ENCODE measurements at places on chromosomes 4 and X.

DNA sequence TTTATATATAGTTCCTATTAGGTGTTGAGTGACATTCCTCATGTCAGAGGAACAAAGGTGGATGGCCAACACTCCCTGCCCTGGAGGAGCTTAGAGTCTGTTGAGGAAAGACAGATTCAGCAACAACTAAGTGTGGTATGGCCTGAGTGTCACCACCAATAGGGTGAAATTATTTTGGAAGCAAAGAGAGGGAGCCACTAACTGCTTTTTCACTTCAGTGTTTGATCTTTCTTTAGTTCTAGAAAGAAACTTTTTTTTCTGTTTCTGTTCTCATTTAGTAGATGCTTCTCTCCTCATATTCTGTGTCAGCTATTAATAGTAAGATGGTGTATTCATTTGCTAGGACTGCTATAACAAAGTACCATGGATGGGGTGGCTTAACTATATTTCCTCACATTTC lies 81.5 kb downstream of the ARX start:
- no peak for DNase-seq

DNA sequence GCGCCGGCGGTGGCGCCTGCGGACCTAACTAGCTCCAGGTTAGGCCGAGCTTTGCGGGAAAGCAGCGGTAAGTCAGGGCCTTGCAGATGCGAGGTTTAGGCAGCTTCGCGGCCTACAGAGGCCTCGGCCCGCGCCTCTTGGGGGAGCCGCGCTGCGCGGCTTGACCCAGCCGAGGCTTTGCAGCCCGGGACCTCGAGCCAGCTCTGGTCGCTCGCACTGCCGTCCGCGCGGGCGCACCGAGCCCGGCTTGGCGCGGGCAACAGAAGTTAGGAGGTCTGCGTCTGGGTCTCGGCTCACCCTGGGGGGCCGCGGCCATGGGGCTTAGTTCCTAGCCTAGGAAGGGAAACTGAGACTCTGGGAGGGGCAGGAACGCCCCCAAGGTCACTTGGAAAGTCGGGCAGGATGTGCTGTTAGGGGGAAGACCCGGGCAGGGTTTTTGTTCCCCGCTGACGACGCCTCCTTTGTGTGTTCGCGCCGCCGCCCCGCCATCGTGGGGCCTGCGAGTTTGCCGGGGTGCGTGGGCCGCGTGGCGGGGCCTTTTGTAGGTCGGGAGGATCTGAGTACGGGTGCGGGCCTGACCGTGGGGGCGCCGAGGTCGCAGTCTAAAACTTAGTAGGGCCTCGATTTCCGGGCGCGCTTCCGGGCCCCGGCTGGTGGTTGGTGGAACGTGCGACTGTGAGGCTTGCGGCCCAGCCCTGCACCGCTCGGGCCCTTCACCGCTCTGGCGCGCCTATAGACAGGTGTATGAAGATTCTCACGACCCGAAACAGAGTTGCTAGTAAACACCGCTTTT lies 482 bp downstream of the RNF4 start:
- peak; percentile 70 for DNase-seq

DNA sequence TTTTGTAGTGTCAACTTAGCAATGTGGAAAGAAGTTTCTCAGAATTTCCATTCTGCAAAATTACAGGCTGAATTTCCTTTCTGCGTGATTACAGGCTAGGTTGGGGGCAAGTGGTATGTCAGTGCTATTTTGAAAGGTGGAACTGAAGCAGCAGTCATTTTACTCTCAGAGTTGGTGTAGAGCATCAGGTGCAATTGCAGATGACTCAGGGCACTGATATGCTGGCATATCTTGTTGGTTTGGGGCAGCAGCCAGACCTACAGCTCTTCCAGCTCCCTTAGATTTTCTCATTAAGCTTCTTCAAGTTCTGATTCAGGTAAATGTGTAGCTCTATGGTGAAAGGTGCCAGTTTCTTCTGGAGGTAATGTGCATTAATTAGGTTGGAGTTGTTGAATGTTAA lies 930.7 kb upstream of the PCDH10 start:
- DNase-seq: no peak

DNA sequence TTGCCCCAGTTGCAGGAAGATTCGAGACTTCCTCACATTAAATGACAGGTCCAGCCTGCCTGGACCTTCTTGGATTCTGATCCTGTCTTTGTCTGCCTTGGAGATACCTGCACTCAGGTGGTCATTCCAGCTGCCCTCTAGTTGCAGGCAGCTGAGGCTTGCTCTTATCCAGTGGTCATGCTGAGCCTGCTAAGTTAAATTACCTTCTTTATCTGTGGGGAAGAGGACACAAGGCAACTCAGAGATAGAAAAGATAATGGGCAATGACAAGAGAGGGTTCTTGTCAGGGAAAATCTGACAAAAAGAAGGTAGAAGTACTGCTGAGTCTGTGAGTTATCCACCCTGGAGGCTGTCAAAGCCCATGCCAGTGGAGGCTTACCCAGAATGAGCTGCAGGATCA lies 401.4 kb downstream of the MID1IP1 start:
- DNase-seq: no peak

DNA sequence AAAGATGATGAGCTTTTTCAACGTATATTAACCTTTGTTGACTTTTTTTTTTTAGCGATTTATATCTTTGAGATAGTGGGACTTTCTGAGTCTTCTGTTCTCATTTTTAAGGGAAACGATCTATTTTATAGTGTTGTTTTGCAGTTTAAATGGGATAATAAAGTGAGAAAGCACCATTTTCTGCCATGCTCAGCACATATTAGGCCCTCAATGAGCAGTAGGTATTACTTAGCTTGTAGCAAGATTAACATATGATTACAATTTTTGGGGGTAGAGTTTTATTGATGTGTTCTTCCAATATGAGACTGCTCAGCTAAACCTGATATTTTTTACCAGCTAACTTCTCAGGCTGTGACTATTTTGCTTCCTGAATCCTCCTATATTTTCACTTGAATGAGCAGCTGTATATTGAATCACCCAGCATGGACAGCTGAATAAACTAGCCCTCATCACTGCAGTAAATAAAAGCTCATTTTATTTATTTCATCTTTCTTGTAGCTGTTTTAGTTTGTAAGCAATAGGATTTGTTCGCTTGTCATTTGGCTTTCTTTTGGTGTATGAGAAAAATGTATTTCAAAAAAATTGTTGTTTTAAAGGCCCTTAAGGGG lies 43.7 kb downstream of the UGT8 start:
- no peak for DNase-seq

DNA sequence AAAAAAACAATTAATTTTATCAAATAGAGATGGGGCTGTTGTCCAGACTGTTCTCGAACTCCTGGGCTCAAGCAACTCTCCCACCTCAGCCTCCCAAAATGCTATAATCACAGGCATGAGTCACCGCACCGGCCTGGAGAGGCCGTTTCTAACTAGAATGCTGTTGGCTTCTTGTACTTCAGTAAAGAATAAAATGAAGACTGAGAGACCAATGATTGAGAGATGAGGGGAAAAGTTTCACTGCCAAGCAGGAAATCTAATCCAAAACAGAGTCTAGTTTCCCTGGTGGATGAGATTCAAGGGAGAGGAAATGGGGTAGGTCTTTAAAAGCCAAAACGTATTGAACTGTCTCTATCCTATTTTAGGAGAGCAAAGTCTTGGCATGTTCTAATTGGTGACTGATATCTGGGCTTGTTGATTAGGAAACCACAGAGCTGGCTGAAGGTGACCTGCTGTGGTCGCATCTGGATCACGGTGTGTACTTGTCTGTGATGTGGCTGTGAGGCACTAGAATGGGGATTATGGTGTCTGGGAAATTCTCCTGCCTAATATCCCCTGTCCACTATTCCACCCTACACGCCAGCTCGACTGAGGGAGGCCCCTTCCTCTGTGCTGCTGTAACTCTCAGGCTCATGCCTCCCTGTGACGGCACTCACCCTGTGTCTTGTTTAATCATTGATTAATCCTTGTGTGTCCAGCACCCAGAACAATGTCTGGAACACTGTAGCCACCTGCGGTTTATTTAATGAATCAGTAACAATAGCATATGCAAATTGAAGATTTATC lies 15.0 kb upstream of the TRIM2 start:
- no peak for DNase-seq

DNA sequence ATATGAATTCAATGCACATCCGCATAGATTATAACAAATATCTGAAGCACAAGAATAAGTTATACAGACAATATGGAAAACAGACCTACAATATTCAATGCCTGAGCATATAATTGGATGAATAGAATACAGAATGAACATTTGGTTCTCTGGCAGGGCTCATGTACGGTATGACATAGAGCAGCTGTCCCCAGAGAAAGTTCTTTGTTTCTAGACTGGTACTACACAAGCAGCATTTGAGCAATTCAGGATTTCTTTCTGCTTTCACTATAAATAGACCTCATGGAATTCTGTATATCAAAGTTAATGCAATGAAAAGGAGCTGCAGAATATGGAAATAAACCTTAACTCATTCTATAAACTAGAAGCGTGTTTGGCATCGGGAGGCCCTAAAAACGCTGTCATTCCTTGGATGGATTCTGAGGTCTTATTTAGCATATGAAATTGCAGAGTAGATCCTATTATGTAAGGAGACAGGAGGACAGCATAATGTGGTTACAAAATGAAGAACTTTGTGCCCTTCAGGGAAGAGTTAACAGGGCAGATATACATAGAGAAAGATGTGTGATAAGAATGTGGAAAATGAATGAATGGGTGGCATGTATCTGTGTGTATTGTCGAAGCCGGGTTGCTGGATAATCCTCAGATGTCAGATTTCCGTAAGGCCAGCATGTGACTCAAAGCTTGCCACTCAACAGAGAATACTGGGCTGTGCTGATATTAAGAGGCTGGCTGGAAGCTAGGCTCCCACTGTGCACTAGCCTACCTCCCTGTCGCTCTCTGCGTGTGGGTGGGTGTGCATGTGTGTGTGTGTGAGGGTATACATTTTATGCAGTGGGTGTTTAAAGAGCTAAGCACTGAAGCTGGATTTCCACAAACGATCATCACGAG lies 103.3 kb upstream of the SLC4A4 start:
- DNase-seq: no peak

GRCh38 chrX:57070185-57070984 lies 51.0 kb downstream of the SPIN2B start:
- DNase-seq: no peak

- no peak for DNase-seq
Measured at GRCh38 chr4:22179124-22179874, 230.7 kb upstream of the KCNIP4 start.

DNA sequence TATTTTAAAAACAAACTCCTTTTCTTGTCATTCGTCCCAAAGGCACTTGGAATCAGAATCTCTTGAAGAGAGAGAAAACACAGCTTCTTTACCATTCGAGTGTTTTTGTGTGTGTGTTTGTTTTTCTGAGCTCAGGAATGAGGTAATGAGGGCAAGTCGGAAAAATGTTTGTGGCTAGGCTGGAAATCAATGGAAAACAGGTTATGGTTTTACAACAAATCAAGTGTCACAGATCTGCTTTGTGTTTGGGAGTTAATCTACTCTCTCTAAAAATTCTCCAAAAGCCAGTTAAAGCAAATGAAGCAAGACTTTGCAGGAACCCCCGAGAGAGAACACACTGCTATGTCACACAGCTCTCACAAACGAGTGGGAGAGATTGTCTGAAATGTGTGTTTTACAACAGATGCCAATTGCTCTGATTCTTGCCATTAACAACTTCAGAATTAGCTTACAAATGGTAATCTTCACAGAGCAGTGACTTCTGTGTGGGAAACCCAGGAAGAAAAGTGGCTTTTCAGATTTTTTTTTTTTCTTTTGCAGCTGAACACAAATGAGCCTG lies 264.1 kb downstream of the CBLL2 start:
- no peak for DNase-seq

- peak; percentile 57 for DNase-seq
Measured at GRCh38 chr4:119627267-119628255, 1.0 kb downstream of the PDE5A start.

GRCh38 chr4:38787693-38788092 lies 4.9 kb upstream of the TLR10 start:
- DNase-seq: no peak

- DNase-seq: no peak
Measured at GRCh38 chr4:15996773-15997172, 33.8 kb upstream of the FGFBP2 start.

GRCh38 chrX:109685656-109686078 lies 47.4 kb downstream of the ACSL4 start:
- no peak for DNase-seq

GRCh38 chr4:118270492-118270891 lies 82.3 kb downstream of the PRSS12 start:
- DNase-seq: peak; percentile 57

DNA sequence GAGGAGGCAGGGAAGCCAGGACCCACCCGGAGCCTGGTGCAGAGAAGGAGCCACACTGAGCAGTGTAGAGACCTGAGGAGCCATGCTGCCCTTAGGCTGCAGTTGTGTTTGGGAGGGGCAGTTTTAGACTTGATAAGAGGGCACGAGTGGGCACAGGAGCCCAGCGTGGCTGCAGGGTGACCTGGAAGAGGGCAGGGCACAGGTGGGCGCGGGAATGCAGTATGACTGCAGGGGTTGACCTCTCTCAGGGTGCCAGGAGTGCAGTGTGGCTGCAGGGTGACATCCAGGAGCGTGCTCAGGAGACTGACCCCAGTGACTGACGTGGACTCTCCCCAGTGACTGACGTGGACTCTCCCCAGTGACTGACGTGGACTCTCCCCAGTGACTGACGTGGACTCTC lies 14.6 kb upstream of the WDR1 start:
- DNase-seq: no peak

DNA sequence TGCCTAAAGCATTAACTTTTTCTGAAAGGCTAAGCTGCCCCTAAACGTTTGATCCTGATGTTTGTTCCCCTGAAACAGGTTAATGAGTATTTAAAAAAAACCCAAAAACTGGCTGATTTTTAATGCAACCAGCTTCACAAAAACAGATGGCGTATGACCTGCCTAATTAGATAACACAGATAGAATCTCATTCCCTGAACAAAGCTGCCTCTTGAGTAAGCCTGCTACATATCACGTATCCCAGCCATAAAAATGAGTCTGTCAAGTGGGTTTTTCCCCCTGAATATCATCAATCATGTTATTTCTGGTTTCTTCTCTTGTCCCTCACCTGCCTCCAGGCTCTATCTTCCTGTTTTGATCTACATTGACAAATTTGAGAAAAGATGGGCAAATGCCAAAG lies 154.2 kb upstream of the FAM9B start:
- DNase-seq: no peak

DNA sequence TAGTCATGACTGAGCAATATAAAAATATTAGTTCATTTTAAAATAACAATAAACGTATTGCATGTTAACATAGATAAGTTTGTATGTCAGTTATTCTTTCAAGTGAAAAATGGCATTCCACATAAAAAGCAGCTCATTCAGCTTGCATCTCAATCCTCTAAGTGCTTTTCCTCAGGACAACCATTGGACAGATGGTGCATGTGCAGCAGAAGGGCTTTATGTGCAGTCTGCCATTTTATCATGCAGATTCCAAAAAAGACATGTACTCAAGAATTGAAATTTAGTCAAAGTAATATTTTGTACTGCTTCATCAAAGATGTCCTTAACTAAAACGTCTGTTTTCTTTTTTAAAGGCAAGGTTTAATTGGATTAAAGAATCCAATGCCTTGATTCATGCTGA lies 93.4 kb downstream of the RS1 start:
- DNase-seq: no peak

DNA sequence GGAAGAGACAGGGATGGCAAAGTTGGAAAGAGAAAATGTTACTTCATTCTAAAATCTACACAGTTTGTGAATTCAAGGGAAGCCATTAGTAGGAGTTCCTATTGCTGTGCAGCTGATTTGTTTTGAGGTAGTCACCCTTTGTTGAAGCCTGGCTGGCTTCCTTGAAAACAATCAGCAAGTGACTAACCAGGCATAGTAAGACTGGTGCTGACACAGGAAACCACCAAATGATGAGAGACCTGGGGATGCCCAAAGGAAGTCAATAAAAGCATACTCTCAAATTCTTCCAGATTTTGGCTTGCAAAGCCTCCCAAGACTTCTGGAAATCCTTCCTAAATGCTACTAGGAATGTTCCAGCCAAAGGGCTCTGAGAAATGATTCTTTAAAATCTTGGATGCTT lies 23.9 kb upstream of the PRDM8 start:
- peak; percentile 75 for DNase-seq
